Stimulated activated CD8-positive, alpha-beta memory T cell treated with anti-CD3 and anti-CD28 coated beads, Interleukin-15, amount 100 ng/mL, for 24 hours (primary cell): ENCODE measurements at places on chromosomes 5 and 9.

DNA sequence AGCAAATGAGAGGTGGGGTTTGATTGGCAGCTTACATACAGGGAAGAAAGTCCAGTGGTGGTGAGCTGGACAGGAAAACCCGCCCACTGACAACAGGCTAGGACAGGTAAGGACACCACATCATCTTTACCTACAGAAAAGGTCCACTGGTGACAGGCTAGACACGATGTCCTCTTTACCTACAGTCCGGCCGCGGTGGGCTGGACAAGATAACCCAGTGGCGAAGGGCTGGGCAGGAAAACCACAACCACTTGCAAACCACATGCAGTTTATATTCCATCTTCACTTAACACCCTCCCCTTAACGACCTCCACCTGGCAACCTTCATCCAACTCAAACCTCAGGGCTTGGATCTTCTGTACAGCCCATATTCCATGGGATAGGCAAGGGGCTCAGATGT is 5.0 kb upstream of the NIPAL4 start:
- no peak for DNase-seq

GRCh38 chr9:113011911-113012381 is at the start of gene ZNF883:
ZNF883 (minus strand) TSS chr9:113012192.
- peak; percentile 0 for DNase-seq

GRCh38 chr9:86659413-86660046 is 287.8 kb downstream of the GAS1 start:
- DNase-seq, result no peak

DNA sequence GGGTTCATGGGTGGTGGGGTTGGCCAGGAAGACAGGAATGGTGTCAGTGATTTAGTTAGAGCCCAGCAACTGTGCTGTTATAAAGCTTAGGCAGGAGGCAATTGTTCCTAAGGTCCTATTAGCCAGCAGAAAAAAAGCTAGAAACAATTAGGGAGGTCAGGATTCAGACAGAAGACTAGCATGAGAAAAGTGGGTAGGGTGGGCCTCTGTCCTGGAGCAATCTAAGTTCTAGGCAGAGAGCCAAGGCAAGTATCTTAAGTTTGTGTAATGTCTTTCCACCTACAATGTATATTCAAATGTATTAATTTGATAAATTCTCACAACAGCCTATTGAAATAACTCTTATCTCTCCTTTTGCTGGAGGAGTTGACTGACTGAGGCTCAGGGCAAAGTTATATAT is 6.1 kb upstream of the ZFAND5 start:
- DNase-seq, result no peak

GRCh38 chr9:83362341-83362995 is 175.7 kb downstream of the FRMD3 start:
- DNase-seq, result no peak

DNA sequence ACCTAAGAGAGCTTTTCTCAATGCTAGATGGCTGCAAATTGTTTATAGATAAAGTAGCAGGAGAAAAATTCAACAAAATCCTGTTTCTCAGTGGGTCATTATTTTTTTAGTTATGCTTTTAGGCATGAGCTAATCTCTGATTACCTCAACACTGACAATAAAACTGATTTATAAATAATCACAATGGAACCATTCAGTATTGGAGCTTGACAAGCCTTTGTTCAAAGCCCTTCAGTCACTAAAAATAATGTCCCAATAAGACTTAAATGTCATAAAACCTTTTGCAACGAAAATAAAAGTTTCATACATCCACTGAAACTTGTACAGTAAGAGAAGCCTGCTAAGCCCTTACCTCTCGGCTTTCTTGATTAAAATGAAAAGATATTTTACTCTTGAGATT is 27.2 kb downstream of the PTPDC1 start:
- DNase-seq, result no peak

GRCh38 chr5:64176301-64176700 is 10.7 kb downstream of the RNF180 start:
- DNase-seq, result no peak

DNA sequence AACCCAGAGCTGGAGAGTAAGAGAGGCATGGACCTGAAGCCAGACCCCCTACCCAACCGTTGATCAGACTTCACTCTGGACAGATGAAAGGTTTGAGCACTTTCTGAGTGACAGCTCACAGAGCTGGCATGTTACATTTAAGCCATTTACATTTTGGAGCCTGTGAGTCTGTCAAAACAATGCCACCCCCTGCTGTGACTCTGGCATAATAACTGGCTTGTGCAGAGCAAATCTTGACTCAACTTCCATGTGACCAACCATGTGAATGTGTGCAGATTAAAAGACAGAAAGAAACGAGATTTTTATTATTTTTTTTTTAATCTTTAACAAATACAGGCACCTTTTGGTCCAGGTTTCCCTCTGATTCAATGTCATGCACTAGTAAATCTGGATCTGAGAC is 48.5 kb downstream of the MFAP3 start:
- no peak for DNase-seq

GRCh38 chr5:117812861-117813260 is 1175.5 kb downstream of the DTWD2 start:
- DNase-seq, result no peak

GRCh38 chr9:109428854-109429253 is 69.3 kb downstream of the PTPN3 start:
- DNase-seq, result no peak

DNA sequence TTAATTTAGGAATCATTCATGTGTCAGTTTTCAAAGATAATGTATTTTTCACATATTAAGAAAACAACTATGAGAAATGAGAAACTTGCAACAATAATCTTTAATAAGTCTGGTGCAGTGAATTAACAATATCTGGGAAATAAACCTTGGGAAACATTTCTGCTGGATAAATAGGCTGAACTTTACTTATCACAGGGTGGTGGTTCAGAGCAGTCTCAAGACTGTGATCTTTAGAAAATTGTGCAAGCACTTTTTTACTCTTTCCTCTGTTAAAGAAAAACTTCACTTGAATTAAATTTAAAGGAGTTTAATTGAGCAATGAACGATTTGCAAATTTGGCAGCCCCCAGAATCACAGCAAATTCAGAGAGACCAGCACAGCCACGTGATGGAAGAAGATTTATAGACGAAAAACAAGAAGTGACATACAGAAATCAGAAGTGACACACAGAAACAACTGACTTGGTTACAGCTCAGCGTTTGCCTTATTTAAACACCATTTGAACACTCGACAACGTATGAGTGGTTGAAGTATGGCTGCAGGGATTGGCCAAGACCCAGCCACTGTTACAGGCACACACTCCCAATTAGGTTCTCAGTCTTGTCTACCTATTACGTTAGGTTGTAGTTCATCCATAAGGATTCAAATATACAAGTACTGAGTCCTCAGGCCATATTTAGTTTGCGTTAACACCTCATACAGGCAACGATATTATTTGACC is 631.9 kb downstream of the SLCO4C1 start:
- DNase-seq, result no peak

DNA sequence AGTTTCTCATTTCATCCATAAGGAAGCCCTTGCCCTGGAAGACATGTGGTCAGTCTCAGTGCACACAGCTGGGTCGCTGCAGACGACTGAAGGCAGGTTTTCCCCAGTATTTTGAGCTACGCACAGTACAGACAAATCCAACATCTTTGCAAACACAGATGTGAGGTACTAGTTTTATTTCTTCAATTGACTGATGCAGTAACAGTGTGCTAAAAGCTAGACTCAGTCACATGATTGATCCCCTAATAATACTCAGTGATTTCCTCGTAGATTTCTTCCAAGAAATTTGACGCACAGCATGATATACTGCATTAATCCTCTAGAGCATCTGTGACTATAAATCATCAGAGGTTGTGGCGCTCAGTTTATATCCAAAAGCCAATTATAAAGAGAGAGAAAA is 346.1 kb downstream of the DIRAS2 start:
- DNase-seq, result no peak

GRCh38 chr9:122364783-122365150 is 6.1 kb upstream of the PTGS1 start:
- DNase-seq, result no peak

DNA sequence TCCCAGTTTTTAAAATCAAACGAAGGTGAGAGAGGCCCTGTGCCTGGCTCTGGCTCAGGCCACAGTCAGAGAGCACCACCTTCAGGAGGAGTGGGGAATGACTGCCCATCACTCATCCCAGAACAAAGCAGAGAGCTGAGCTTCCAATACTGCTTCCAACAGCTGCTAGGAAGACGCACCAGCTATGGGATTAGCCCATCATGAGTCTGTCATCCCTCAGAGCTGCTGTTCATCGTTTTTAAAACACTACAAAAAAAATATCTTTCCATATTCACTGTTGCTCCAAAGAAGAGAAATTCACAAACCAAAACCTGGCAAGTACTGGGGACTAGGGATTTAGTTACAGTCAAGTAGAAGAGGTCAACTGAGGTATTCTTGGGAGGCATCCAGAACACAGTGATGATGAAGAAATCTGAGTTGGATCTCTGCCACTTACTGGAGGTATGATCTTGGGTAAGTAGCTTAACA is 102.4 kb downstream of the CDK5RAP2 start:
- no peak for DNase-seq

DNA sequence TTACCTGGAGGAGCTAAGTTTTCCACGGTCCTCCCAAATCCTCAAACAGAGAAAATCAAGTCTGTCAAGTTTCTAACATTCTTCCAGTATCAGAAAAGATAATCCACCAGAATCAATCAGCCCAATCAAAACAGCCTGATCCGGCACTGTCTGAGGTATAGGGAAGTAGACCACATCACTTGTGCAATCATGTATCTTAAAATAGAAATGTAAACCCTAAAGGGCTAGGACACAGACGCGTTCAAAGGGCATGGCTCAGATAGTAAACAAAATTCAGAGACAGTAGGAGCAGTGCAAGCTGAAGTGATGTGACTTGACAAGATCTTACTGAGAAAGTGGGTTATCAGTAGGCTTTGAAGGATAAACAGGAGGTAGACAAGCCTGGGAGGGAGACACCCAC is 252.4 kb upstream of the DAPK1 start:
- DNase-seq, result no peak

DNA sequence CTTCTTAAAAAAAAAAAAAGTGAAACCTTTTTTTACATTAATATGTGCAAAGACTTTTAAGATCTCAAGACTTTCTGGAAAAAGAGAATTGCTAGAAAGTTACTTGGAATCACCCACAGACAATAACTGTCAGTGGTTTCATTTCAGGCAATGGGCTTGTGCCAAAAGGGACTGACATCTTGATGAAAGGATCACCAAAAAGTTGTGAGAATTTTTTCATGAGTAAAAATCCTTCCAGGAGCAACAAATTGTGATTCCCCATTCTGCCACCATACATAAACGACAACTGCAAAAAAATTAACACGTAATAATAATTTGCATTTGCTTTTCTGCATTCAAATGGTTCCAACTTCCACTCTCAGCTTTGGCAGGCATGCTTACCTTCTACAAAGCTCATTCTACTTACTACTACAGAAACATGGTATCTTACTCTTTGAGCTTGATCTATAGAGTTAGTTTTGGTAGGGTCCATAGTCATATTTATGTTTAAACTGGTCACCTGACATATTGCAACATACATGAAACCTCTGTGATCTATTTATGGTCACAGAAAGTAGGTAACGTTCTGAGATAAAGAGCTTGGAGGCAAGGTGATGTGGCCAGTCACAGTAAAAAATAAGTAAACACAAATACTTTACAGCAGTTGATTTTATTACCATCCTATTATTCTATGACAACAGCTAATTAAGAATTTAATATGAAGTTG is 3.0 kb downstream of the NREP start:
- no peak for DNase-seq

DNA sequence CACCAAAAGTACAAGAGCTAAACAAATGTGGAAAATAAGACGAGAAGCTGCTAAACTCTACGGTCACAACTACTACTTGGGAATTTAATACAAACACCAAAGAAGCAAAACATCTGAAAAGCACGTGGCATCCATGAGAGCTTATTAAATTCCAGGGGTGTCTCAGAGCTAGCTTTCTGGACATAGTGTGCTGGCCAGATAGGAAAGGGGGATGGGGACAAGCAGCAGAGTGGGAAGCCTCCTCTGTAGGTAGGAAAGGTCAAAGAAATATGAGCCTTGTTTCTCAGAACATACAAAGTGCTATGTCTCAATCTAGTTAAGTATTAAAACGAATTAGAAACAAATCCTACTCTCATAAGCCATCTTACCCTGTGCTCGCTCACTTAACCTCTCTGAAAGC is 51.3 kb upstream of the GOLPH3 start:
- no peak for DNase-seq

- no peak for DNase-seq
Observed at GRCh38 chr5:55226027-55226933, 835 bp downstream of the MCIDAS start.

GRCh38 chr9:87595610-87596009 is 97.9 kb downstream of the DAPK1 start:
- DNase-seq, result no peak

DNA sequence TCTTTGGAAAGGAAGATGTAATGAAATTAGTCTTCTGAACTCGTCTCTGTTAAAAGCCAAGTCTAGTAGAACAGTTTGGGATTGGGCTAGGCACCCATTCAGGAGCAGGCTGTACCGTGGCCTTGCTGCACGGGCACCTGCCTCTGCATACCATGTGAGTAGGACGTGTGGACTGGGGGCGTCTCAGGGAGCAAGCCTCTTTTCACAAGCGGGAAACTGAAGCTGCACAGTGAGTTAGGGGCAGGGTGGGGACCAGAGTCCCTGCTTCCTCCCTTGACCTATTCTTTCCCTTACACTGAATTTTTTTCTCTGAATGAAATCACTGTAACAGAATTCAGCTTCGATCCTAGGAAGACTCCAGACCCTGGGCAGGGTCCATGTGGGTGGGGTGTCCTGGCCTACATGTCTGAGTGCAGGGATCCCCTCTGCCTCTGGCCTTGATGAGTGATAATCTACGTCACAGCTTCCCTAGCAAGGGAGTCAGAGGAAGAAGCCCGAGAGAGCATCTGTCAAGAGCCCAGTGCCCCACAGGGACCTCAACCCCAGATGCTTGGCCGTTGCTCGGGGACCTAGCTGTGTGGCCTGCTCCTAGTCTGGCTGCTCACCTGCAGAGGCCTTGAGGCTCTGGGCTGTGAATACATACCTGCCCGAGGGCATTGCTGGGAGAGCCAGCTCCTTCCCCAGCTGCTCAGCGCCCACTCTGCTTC is 15.1 kb downstream of the PHF2 start:
- DNase-seq, result no peak

- no peak for DNase-seq
Observed at GRCh38 chr5:176132471-176133288, 105.5 kb upstream of the SIMC1 start.

DNA sequence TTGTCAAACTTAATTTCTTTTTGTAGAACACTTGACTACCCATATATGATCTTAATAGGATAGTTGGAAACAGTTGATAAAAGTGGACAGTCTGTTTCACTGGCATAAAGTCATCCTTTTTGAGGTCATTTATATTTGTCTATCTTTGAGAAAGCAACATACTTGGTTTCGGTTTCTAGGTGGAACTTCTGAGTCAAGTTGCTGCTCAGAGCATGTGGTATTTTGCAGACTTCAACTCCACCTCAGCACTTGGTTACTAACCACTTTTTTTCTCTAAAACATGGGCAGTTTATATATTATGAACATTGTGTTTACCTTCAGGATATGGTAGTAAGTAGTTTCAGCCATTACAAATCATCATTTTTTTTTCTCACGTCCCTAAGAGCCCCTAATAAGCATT is 1749.0 kb upstream of the C9orf72 start:
- no peak for DNase-seq
